Endothelial cell of umbilical vein (primary cell): ENCODE measurements at places on chromosomes 3 and 15. TPM values are rescaled to one million over a fixed set of nuclear protein-coding genes. Genes with fewer than 3 reads are reported as not detected.

The ALS2CL gene
- 7.3 and 7.8 TPM in 2 replicates for polyA plus RNA-seq

The ITIH1 gene
- polyA plus RNA-seq: not detected in 2 replicates

The GPR176 gene
- 68.7 and 85.3 TPM in 2 replicates for polyA plus RNA-seq

The SUSD5 gene
- 5.5 and 7.7 TPM in 2 replicates for polyA plus RNA-seq

The NOX5 gene
- 0.08 and 0.14 TPM in 2 replicates for polyA plus RNA-seq

The MCTP2 gene
- 0.01 TPM in 1 of 2 replicates, not detected in the other for polyA plus RNA-seq

The AGTR1 gene
- not detected in 2 replicates for polyA plus RNA-seq

The GOLGA8M gene
- 0.26 and 0.30 TPM in 2 replicates for polyA plus RNA-seq

The MOBP gene
- 1.6 and 2.3 TPM in 2 replicates for polyA plus RNA-seq

The KCNAB1 gene
- polyA plus RNA-seq: 0.05 and 0.21 TPM in 2 replicates

The TCF12 gene
- 72.1 and 77.3 TPM in 2 replicates for polyA plus RNA-seq

The PIGBOS1 gene
- 11.7 and 16.5 TPM in 2 replicates for polyA plus RNA-seq

The GNAT1 gene
- 0.05 TPM in 1 of 2 replicates, not detected in the other for polyA plus RNA-seq

The CNTN3 gene
- polyA plus RNA-seq: 0.03 and 0.08 TPM in 2 replicates

The CTXND1 gene
- polyA plus RNA-seq: not detected in 2 replicates

The MYZAP gene
- 5.2 and 6.3 TPM in 2 replicates for polyA plus RNA-seq

The CCR8 gene
- not detected in 2 replicates for polyA plus RNA-seq
